ENCODE measurements at places on chromosomes 2 and 18.

DNA sequence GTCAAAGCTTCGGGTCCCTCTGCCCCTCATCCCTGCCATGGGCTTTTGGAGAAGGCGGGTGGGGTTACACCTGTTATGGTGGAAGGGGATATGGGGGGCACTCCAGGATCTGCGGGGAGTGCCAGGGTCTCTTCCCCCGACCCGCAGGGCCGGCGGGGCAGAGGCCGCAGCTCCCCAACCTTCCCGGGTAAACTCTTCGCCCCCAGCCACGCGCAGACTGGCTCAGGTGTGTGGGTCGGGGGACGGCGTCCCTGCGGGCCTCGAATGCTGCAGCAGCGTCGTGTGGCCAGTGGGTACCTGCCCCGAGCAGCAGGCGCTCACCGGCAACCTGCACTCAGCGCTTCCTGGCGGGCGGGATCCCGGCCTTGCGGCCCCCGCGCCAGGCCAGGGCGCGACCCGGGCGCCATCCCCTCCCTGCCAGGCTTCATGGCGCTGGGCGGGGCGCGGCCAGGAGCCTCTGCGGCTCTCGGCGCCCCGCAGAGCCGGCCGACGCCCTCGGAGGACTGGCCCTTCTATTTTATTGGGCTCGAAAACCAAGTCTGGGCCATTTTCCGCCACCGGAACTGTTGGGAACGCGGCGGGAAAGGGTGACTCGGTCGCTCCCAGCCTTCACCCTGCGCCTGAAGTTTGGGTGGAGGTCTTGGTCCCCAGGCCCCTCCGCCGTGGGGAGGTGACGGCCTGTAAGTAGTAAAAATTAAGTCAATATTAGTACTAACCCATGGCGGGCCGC, 4.5 kb downstream of the GBX2 start:
- DNase-seq, result no peak

GRCh38 chr2:3265981-3266924, 111.4 kb downstream of the EIPR1 start:
- no peak for DNase-seq

- DNase-seq, result no peak
These were observed 265.5 kb downstream of the TGIF1 start for GRCh38 chr18:3715231-3716080.

DNA sequence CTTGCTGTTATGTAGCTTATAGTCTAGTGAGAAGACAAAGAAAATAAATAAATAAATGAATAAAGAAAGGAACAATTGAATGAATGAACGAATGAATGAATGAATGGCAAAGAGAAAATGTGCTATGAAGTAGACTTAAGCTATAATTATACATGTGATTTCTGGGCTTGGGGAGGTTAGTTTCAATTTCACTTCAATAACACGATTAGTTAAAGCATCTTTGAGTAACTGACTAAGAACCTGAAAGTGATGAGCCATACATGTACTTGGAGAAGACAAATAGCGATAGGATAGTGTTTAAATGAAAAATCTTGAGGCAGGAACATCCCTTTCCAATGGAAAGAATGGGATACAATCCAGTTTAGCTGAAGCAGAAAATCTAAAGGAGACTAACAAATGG, 593.1 kb upstream of the LRRTM4 start:
- DNase-seq, result no peak

- no peak for DNase-seq
These were observed 158.4 kb upstream of the FHL2 start for GRCh38 chr2:105557021-105557920.

- no peak for DNase-seq
These were observed 129.8 kb upstream of the TANK start for GRCh38 chr2:161030260-161031063.

GRCh38 chr2:145598434-145598833, 1078.5 kb upstream of the ZEB2 start:
- no peak for DNase-seq

- no peak for DNase-seq
These were observed 97.1 kb upstream of the RMDN2 start for GRCh38 chr2:37827911-37828511.

- no peak for DNase-seq
These were observed 78.5 kb downstream of the CLIP4 start for GRCh38 chr2:29193681-29194080.

All from stimulated activated CD4-positive, alpha-beta T cell treated with anti-CD3 and anti-CD28 coated beads, Interleukin-1b, Interleukin-23, amount 100 ng/mL, for 24 hours (primary cell).